ENCODE measurements at places on chromosomes 7 and 10.

- no peak for DNase-seq
These were observed 64.0 kb downstream of the CDC123 start for GRCh38 chr10:12259988-12260387.

GRCh38 chr7:131826960-131827359 is 270.5 kb upstream of the PODXL start:
- no peak for DNase-seq

- DNase-seq: peak; percentile 78
These were observed at the start of gene SCIN for GRCh38 chr7:12570534-12571461. SCIN (plus strand) TSS chr7:12570720; CDS start chr7:12570787, 67 bp downstream.

GRCh38 chr7:158053183-158053915 is 534.3 kb downstream of the PTPRN2 start:
- DNase-seq: no peak

Data from suppressor macrophage treated with lipopolysaccharide for 4 hours (primary cell).